ENCODE measurements at places on chromosomes 2 and 18. TPM values are rescaled to one million over a fixed set of nuclear protein-coding genes. Genes with fewer than 3 reads are reported as not detected.

SCTR gene
- total RNA-seq, result not detected

ABHD3 gene
- 8.0 TPM for total RNA-seq

DNAH6 gene
- 0.17 TPM for total RNA-seq

ICOS gene
- not detected for total RNA-seq

WIPF1 gene
- 5.2 TPM for total RNA-seq

RRM2 gene
- 3.2 TPM for total RNA-seq

PLCD4 gene
- total RNA-seq, result 7.6 TPM

KLF11 gene
- total RNA-seq, result 2.4 TPM

PLEKHH2 gene
- 4.4 TPM for total RNA-seq

COLEC11 gene
- not detected for total RNA-seq

BIN1 gene
- total RNA-seq, result 90.5 TPM

C1QL2 gene
- not detected for total RNA-seq

MARCHF4 gene
- under 0.01 TPM for total RNA-seq

DYTN gene
- not detected for total RNA-seq

Data from bronchial smooth muscle cell (primary cell).